ENCODE measurements at places on chromosomes 16 and 17.

DNA sequence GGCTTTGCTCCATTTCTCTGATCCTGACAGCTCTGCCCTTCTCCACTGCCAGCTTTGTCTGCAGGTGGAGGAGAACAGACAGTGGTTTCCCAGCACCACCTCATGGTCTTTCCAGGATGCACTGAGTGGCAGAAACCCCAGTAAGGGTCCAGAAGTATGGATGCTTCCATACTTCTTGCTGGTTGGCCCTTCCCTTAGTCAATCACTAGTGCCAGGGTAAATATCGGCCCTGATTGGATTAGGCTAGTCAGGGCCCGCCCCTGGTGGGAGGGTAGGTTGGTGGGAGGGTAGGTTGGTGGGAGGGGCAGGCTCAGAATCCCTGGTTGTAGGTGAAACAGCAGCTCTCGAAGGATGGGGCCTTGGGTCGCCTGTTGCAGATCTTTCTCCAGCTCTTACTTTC lies 10.2 kb downstream of the RNF213 start:
- DNase-seq, result no peak

DNA sequence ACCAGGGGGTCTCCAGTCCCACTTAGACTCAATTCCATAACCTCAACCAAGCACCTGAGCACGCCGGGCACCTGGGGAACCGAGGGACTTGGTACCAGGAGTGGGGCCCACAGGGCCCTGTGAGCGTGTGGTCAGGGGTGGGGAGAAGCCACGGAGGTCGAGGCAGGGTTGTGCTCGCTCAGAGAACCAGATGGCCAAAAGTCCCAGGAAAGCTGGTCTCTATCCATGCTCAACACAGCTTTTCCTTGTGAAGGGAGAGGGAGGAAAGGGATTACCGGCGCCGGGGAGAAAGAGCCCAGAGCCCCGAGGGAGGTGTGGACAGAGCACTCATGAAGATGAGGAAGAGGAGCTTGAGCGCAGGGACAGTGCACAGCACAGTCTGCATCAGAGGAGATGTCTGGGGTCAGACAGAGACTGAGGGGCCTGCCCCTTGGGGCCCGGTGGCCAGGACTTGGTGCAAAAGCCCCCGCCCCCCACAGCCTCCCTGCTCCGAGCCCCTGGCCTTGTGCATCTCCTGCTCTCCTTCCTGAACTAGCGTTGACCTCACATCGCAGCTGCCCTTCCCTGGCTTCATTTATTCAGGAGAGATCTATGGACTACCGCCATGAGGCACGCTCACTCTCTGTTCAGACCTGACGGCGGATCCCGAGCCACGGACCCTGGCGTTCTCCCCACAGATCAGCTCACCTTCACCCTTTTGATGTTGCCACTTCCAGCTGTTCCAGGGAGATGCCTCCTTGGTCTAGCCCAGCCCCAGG lies 355.4 kb upstream of the TNRC6C start:
- DNase-seq, result no peak

DNA sequence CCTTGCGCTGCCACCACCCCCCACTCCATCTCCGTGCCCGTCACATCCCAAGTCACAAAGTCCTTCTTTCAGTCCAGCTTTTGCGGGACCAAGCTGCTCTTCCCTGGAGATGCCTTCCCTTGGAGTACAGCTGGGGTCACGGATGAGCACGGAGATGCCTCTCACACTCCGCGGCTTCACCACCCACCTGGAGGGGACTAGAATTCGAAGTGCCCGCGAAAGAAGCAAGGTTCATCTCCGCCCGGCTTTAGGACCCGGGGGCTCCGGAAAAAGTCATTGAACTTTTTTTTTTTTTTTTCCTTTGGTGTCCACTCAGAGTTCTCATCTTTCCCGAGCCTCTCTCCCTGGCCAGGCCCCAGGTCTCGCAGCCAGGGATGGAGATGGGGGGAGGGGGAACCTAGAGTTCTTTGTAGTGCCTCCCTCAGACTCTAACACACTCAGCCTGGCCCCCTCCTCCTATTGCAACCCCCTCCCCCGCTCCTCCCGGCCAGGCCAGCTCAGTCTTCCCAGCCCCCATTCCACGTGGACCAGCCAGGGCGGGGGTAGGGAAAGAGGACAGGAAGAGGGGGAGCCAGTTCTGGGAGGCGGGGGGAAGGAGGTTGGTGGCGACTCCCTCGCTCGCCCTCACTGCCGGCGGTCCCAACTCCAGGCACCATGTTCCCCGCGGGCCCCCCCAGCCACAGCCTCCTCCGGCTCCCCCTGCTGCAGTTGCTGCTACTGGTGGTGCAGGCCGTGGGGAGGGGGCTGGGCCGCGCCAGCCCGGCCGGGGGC lies at the start of gene FKBP10:
Gene FKBP10 (plus strand): TSS at position 624 of the 771 bp plus-strand sequence. CDS start 31 bp downstream, at position 655.
- DNase-seq, result peak; percentile 17

DNA sequence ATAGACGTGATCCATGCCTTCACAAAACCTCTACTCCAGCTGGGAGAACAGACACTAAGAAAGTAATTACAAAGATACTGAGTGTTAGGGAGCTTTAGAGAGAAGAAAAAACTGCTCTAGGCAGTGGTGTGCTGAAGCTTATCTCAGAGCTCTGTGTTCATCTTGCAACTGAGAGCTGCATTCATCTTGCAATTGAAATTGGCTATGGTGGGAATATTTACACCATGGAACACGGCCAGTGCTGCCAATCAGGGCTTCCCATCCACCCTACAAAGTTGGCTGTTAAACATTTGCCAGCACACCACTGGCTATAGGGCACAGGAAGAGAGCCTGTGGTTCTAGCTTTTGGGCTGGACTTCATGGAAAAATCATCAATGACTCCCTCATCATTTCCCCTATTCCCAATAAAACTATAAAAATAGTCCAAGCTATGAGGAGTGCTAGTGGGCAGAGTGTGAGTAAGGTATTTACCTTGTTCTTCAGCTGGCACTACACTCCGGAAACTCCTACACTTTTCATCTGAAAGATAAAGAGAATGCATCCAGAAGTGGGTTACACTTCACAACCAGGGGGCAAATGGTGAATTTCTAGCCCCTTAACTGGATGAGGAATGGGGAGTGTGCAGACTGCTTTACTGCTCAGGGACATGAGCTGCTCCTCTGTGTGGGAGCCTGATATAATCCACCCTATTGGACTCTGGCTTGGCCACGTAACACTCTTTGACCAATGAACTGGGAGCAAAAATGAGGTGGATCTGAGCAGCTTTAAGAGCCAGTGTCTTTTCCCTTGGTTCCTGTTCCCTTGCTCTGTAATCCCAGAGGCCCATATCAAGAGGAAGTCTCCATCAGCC lies 11.6 kb downstream of the GSG1L2 start:
- DNase-seq, result no peak

DNA sequence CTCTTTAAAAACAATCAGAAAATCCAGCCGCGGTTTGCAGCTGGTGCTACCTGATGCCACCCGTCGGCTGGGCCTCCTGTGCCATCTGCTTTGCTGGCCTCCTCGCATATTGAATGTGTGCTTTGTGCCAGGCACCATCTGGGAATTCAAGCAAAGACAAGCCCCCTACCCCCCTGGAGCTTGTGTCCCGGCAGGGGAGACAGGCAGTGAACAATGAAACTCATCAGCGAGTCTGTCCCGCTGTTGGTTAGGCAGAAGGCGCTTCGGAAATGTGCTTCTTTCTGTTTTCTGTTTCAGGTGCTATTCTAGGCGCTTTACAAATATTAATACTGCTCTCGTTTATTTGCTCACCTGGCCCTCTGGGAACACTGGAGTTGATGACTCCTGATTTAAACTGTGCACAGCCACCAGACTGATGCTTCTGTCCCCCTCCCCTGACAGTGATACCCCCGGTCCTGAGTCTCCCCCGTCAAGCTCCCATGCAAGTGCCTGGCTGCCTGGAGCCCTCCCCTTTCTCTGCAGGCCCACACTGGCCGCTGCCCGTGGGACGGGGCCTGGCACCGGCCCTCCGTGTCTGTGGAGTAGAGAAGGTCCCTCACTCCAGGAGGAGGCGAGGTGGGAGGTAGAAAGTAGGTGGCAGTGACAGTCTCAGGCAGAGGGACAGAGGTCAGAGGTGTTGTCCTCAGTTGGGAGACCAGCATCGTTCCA lies 126.1 kb upstream of the PLCG2 start:
- DNase-seq, result no peak

DNA sequence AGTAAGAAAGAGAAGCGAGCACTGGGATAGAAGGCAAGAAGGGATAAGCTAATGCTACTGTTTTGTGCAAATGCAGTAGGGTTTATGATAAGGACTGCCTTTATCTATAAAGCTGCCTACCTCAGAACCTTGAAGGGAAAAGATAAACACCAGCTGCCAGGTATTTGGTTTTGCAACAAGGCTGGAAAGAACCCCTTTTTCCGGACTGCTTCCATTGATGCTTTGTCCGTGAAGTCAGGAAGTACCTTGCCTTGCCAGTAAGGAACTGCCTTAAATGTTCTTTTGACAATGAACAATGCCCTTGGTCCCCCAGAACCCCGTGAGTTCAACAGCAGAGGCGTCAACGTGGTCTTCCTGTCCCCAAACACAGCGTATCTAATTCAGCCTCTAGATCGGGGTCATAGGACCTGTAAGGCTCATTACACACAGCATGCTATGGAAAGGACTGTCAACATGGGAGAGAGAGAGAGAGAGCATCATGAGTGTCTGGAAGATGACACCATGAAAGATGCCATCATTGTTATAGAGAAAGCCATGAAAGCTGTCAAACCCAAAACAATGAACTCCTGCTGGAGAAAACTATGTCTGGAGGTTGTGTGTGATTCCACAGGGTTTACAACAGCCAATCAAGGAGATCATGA lies 113.4 kb downstream of the ANKRD11 start:
- DNase-seq, result no peak

DNA sequence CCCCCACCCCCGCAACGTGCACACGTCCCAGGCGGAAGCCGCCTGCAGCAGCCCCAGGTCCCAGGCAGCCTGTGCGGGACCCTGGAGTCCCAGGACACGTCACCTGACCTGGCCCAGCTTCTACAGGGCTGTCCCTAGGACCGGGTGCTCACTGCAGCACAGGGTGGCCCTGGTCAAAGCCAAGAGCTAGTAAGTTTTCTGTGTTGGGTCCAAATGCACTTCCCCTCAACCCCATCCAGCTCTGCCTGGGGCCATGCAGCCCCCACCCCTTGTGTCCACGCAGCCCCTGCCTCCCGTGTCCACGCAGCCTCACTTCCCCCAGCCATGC lies 22.1 kb upstream of the PVALEF start:
- no peak for DNase-seq

- no peak for DNase-seq
Measured at GRCh38 chr17:72397687-72398086, 276.9 kb downstream of the SOX9 start.

GRCh38 chr17:37755455-37755854 lies 10.6 kb upstream of the HNF1B start:
- no peak for DNase-seq

GRCh38 chr17:44187131-44187899 lies 543 bp downstream of the TMUB2 start:
- DNase-seq, result no peak

- DNase-seq, result no peak
Measured at GRCh38 chr17:4691686-4692085, 12.3 kb downstream of the PELP1 start.

DNA sequence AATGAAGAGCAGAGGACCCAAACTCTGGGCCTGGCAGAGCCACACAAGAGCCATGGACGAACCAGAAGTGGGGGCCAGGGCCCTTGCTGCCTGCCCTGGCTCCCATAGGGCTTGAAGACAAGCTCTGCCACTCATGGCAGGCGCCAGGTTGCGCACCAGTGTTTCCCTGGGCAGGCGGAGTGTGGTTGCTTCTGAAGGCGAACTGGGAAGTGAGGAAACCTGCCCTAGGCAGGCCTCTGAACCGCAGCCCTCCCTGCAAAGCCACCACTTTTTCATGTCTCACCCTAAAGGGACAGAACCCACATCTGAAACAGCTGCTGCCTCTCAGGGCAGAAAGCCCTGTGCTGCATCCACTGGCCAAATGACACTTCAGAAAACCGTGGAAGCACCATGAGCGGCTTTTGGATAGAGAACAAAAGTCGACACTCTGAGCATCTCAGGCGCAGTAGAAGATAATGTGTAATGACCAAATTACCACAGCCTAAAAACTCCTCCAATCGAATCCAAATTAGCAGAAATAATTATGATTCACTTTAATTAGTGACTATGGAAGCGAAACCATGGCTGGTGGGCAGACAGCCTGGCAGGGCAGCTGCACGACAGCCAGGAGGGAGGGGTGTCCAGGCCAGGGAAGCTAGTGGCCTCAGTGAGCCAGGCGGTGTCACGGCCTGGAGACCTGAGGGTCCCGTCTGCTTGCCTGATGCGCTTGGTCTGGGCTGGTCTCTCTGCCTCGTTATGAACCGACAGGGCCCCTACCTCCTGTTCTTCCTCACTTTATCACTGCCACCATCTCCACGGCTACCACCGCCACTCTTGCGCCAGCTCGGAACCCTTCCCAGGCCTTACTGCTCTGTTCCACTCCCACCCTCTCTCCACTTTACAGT lies 59.1 kb downstream of the PRMT7 start:
- no peak for DNase-seq

GRCh38 chr17:52376137-52376536 lies 217.6 kb upstream of the CA10 start:
- no peak for DNase-seq

DNA sequence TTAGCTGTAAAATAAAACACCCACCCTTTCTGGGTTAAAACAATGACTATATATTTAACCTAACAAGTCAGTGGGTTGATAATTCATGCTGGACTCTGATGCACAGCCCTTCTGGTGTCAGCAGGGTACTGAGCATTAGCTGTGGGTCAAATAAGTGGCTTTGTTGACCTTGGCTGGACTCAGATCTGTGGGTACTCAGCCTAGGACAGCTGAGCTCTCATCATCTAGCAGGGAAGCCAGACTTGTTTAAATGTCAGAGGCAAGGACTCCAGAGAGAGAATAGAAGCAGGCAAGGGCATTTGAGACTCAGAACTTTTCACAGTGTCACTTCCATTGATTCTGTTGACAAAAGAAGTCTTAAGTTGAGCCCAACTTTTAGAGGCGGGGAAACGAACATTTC lies 1063.8 kb upstream of the CDH8 start:
- DNase-seq, result no peak

- no peak for DNase-seq
Measured at GRCh38 chr17:12510535-12510934, 155.2 kb upstream of the MYOCD start.

GRCh38 chr16:1772362-1772907 lies at the start of gene EME2:
Gene EME2 (plus strand): TSS chr16:1772810. CDS start chr16:1773228, 418 bp downstream.
- peak; percentile 37 for DNase-seq

DNA sequence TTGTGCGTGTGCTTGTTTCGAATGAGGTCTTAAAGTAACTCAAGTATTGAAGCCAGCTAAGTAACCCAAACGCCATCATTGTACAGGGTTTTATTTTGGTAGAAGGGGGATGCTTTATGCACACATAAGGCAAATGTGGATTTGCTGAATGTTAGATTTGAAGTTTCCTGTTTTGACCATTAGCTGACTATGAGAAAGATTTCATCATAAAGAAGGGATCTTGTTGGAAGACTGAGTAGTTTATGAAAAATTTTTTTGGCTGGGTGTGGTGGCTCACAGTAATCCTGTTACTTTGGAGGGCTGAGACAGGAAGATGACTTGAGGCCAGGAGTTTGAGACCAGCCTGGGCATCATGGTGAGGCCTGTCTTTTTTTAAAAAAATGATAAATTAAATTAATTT lies 10.0 kb upstream of the ZFP3 start:
- DNase-seq, result no peak
